Ovary (tissue), 10 donors: ENCODE measurements at places on chromosomes 5 and 9. TPM values are rescaled to one million over a fixed set of nuclear protein-coding genes. Genes with fewer than 3 reads are reported as not detected.

- peak; percentile 37 for DNase-seq
Measured at GRCh38 chr9:129480227-129480626, 140.7 kb downstream of the C9orf50 start.

DNA sequence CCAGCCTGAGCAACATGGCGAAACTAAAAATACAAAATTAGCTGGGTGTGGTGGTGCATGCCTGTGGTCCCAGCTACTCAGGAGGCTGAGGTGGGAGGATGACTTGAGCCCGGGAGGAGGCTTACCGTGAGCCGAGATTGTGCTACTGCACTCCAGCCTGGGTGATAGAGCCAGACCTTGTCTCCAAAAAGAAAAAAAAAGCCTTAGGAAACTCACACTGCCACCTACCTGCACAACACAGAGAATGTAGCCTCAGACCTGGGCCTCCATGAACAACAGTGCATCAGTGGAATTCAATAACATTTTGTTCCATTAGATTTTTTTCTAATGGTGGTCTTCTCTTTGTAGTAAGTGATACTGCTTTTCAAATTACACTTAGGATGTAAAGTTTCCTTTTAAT is 63.8 kb upstream of the RARS1 start:
- DNase-seq = no peak

GRCh38 chr5:159456722-159457465 is 126.6 kb upstream of the IL12B start:
- no peak for DNase-seq

- DNase-seq = no peak
Measured at GRCh38 chr9:77505232-77505631, 142.9 kb downstream of the GNA14 start.

DNA sequence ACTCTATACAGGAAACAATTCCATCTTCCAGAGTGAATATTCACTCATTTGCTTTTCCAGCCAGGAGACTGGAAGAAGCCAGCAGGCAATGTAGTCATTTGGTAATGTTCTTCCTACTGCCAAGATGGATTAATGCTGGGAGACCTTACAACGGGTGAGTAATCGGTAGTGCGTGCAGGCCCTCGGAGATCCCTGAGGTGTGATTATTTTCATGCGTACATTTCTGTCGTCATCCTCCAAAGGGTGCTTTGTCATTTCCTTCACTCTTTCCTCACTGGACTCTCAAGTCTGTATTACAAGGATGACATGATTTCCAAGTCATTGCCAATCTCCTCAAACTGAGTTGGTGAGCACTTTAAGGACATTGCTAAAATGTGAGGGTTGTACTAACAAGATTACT is 263.5 kb downstream of the CWC27 start:
- no peak for DNase-seq

DNA sequence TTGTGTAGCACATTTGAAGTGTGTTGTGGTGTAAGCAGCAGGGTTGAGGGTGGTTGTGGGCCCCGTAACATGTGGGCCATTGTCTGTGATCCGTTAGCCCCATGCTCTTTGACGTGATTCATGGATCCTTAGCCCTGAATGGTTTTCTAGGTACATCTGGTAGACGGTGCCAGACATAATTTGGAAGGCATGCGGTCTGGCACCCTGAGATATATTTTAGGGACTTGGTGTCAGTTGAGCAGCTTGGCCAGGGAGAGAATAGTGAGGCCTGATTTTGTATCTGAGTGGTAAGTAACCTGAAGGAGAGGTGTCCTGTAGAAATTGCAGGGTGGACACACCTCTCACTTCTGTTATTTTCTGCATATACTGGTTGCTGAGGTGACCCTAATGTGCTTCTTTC is 10.9 kb downstream of the SH3GL2 start:
- DNase-seq = no peak

- DNase-seq = no peak
Measured at GRCh38 chr5:135203019-135203418, 169.0 kb upstream of the PITX1 start.

GRCh38 chr5:171080186-171080938 is 218.5 kb downstream of the RANBP17 start:
- no peak for DNase-seq

- DNase-seq = no peak
Measured at GRCh38 chr5:1026700-1027621, 18.4 kb downstream of the NKD2 start.

DNA sequence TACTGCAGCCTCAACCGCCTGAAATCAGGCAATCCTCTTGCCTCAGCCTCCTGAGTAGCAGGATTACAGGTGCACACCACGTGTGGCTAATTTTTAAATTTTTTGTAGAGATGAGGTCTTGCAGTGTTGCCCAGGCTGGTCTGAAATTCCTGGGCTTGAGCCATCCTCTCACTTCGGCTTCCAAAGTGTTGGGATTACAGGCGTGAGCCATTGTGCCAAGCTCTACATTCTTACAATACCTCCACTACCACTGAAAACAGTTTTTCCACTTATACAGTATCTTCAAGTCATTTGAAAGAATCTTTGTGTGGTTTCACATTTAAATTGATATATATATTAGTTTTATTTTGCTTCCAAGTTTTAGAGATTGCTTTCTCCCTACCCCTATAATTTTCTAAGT is 42.6 kb downstream of the LARP1 start:
- no peak for DNase-seq

DNA sequence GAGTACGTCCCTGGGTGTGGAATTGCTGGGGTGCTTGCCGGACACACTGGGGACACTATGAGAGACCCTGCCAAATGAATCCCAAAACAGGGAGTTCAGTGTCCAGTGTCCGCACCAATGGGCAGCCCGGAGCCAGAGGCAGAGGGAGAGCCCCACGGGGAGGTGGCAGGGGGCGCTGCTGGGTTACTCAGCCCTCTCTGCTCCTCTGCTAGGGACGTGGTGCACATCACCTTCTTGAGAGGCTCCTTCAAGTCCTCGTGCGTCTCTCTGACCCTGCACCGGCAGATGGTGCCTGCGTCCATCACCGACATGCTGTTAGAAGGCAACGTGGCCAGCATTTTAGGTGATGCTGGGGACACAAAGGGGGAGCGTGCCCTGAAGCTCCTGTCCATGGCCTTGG is 20.8 kb downstream of the STKLD1 start:
- no peak for DNase-seq

DNA sequence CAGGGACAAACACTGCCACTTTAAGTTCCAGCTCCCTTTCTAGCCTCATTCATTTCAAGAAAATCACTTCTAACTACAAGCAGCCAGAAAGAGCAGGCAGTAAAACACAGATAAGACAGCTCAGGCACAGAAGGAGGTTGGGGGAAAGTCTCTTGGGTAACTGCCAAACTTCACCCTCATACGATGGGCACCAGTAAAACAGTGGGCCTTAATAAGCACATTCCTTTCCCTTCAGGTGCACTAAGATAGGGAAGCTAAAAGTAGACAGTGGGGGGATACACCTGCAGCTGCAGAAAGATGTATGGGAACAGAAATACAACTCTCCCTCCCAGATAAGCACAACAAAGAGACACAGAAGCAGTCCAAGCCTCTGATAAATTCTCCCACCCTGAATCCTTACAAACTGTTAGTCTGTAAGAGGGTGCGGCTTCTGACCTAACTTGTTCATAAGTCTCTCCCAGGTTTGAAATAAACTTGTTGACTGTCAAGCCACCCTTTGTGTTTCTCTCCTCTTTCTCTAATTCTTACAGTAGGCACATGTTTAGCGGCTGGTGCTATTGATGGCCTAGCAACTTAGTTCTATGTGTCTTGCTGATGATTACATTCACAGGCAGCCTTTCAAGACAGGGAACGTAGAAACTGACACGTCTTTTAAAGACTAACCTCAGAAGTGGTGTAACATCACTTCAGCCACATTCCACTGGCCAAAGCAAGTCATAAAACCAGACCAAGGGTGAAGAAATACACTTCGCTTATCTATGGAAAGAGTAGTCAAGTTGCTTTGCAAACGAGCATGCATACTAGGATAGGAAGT is 6.8 kb upstream of the CKS2 start:
- no peak for DNase-seq

DNA sequence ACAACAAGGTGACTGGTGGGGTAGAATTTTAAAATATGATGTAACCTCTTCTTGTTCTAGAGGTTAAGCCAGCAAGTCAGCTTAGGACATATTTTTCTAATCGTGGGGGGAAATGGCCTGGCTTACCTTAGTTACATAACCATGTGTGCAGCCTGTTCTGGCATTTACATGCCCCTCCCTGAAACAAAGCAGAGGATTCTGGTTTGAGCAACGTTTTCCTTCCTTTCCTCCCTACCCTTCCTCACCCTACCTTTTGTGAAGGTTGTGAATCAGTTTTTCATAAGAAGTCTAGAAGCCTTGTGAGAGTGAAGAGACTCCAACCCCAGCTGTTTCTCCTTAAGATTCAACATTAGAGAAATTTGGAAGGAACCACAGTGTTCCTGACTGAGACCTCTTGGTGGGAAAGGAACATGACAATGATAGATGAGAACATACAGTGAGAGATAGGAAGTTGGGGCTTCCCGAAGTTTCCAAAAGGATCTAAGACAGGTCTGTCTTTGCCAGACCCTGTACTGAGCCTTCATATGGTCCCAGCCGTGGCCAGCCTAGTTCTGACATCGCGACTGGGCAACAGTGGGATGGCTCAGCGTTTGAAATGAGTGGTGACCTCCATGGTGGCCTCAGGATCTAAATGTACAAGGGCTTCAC is 365.2 kb downstream of the SPATA31D1 start:
- DNase-seq = no peak

DNA sequence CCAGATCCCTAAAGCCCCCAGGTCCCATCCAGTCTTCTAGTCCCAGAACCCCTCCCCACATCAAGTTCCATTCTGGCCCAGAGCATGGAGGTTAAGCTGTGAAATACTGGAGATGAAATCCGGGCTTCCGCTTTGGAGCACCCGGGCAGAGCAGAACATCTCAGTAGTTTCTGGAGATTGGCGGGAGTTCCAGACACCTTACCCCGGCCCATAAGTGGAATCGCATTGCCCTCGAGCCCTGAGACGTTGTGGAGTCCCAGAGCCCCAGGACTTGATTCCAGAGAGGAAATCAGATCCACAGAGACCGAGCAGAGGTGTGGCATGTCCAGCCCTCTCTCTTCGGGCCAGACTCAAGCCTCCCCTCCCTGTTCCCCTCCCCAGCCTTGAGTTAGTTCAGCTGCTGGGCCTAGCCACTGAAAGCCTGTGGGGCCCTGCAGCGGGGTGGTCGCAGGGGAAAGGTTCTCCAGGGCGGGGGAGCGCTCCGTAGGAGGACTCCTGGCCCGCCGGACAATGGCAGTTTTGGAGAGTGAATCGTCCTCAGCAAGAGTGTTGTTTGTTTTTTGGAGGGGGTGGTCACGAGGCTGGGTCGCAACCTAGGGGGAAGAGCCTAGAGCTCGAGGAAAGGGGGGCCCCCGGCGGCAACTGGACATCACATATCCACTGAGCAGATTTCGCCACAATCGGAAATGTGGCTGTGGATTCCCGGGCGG is 1.0 kb upstream of the PAX5 start:
- DNase-seq = no peak

GRCh38 chr5:37576552-37576951 is 197.4 kb downstream of the WDR70 start:
- DNase-seq = no peak

DNA sequence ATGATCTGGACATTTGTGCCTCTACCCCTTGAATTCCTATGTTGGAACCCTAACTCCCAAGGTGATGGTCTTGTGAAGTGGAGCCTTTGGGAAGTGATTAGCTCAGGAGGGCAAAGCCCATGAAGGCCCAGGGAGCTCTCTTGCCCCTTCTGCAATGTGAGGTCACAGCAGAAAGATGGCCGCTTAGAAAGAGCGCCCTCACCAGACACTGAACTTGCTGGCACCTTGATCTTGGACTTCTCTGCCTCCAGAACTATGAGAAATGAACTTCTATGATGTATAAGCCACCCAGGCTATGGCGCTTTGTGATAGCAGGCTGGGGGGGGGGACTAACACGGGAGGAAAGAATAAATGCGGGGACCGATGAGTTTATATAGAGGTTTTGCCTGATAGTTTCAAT is 45.3 kb downstream of the AGXT2 start:
- no peak for DNase-seq

- DNase-seq = no peak
Measured at GRCh38 chr5:100643473-100643872, 108.3 kb downstream of the FAM174A start.

DNA sequence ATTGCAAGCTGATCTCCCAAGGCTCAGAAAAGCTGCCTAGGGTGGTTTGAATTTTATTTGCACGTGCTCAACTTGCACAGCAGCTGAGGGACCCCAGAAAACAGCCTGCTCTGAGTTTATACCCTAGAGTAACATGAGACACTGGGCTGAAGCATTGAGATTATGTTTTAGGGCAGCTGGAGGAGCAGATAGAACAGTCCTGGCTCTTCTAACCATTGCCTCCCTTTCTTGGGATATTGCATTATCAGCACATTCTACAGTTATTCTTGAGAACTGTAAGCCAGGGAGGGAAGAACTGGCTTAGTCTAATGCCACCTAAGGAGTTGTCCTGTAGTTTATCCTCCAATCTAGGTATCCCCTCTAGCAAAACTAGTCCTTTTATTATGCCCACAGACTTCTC is 10.3 kb downstream of the SMC2 start:
- no peak for DNase-seq

DNA sequence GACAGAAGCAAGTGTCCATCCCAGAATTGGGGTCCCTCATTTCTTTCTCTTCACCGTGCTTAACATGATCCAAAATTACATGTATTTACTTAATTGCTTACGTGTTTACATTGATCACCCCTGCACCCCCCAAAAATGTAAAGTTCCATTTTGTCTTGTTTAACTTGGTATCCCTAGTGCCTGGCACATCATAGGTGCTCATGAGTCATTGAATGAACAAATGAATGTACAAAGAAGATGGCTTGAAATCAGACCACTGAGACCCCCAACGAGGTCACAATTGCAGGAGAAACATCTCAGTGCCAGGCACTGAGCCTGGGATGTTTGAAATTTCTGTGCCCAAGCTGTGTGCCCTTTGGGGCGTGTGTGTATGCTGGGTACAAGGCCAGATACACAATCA is 45.2 kb upstream of the NDFIP1 start:
- DNase-seq = no peak

CARTPT gene
- total RNA-seq = not detected

PCDH12 gene
- total RNA-seq = 2.1 TPM

TMEM252 gene
- not detected for total RNA-seq

LRRC19 gene
- total RNA-seq = not detected

CNTFR gene
- 1.3 TPM for total RNA-seq

PCDHA10 gene
- 1.4 TPM for total RNA-seq

PCDHGA1 gene
- total RNA-seq = 1.0 TPM

FAXDC2 gene
- 40.7 TPM for total RNA-seq

SLC45A2 gene
- not detected for total RNA-seq
